ENCODE measurements at places on chromosomes 1 and 21.

DNA sequence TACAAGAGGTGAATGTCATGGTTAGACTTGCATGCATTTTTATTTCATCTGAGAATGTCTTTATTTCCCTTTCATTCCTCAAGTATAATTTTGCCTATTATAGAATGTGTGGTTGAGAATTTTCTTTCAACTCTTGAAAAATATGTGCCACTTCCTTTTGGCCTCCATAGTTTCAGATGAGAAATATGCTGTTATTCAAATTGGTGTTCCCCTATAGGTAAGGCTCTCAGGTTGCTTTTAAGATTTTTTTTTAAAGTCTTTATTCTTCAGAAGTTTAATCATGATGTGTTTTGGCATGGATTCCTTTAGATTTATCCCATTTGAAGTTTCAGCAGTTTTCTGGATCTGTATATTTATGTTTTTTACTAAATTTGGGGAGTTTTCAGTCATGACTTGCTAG is 2.1 kb downstream of the MROH7 start:
- DNase-seq = no peak

DNA sequence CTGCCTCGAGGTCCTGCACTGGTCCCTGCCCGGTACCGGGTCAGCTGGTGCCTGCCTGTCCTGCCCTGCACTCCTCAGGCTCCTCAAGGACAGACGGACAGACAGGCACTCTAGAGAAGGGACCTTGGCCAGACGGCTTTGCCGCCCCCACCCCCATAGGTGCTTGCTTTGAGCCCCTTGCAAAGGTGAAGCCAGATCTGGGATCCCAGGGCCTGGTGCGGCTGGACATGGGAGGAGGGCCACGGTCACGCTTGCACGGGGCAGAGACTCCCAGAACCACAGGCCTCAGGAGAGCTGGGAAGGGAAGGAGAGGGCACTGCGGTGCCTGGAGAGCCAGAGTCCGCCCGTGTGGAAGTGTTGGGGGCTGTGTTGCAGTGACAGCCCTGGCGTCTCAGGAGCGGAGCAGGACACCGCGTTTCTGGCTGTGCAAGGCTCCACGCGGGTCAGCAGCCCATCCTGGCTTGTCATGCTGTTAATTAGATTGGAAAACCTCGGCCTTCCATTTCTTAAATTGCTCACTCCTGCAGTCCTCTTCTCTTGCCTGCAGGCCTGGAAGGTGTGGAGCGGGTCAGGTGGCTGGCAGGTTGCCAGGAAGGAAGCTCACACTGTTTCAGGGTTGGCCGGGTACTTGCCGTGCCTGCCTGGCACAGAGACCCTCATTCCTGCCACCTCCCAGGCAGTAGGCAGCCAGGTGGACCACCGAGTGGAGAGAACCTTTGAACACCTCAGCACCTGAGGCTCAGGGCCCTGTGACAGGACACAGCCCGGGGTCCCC is 16.3 kb downstream of the COL18A1 start:
- DNase-seq = no peak

DNA sequence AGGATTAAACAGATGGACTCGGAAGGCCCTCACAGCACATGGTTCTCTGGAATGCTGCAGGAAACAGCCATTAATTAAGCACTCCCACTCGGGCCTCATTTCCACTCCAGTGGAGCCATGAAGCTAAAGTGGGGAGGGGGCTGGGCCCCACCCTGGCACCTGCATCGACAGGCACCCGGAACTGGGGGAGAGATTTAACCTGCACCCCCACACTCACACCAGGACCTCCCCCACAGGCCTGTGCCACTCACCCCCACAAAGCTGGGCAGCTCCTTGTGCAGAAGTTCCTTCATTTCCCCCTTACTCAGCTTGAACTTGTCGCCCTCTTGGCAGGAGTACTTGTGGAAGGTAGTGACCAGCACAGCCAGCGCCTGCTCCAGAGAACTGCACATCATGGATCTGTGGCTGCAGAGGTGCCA is 2.2 kb downstream of the S100A2 start:
- DNase-seq = no peak

GRCh38 chr1:53482441-53483153 is 23.4 kb downstream of the DMRTB1 start:
- DNase-seq = no peak

- no peak for DNase-seq
These were observed 53.3 kb upstream of the ZC3H11B start for GRCh38 chr1:219666242-219666641.

DNA sequence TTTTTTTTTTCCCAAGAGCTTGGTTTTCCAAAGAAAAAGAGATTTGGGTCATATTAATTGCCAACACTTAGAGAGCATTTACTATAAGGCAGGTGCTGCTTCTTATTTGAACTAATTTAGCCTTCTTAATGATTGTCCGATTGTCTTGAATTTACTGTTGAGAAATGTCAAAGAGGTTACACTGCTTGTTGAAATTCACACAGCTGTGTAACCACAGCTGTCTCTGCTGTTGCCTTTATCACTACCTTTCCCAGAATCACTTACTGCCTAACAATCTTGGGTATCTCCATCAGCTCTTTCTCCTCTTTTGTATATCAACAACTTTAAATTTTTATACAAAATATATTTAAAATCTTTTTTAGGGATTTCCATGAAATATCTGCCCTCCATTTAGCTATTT is 115.6 kb downstream of the UCHL5 start:
- no peak for DNase-seq

DNA sequence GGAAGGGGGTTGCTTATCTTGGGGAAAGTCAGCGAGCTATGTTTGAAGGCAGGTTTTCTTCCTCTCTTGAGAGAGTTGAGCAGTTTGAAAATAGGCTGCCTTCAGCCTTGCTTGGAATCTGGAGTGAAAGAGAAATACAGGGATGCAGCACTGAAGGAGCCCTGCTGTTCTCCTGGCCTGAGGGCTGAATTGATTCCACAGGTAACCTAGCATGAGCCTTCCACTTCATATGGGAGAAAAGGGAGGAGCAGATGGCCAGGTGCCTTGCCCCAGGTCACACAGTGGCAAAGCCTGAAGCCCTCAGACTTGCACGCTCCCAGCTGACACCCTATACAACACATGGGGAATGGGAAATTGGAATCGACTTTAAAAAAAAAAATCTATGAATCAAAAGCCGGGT is 88.0 kb upstream of the WLS start:
- DNase-seq = no peak

DNA sequence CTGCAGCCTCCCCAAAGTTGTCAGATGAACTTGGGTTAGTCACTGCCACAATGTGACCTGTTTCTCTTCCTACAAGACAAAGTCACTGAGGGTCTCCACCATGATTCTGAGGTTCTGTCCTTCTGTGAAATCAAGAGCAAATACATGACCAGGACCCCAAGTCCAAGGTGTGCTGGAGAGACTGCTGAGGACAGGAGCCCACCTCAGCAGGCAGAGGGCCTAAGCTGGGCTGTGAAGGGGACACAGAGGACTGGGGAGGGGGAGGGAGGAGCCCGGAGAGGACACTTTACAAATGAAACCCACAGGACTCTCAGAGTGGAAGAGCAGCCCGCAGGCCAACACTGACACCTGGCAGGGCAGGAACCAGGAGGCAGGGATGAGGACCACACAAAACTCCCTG is 3.3 kb downstream of the PGLYRP3 start:
- DNase-seq = no peak

DNA sequence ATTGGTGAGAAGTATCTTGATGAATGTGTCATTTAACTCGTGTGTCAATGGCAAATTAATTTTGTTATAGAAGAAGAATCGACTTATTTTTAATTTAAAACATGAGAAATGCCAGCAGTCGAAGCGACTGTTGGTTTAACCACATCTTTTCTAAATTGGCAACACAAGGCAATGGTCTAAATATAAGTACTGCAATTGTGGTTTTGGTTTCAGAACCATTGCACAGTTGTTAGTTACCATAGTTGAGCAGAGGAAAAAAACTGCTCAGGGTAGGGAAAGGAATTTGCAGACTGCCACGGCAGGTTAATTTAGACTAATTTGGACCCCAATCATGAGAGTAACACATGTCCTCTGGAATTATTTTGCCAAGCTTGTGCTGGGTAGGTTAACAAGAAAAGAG is 185.6 kb upstream of the RUNX1 start:
- no peak for DNase-seq

DNA sequence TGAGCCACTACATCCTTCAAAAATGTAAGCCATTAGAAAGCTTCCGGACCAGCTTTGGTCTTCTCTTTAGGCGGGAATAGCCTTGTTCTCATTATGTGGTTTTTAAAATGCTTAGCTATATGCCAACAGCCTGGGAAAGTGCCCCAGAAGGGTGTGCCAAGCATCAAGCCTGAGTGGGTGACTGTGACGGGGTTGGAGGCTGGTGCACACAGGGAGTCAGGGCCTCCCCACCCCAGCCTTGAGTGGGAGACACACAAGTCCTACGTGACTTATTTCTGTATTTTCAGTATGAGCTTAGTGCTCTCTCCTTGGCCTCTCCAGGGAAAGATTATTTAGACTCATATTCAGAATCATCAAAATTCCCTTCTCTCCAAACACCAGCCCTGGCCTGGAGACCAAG is 9.8 kb downstream of the UBASH3A start:
- DNase-seq = no peak

- peak; percentile 81 for DNase-seq
These were observed at the start of gene THEMIS2 for GRCh38 chr1:27872059-27872801. THEMIS2 (plus strand) TSS chr1:27872544; CDS start chr1:27872572, 28 bp downstream.

DNA sequence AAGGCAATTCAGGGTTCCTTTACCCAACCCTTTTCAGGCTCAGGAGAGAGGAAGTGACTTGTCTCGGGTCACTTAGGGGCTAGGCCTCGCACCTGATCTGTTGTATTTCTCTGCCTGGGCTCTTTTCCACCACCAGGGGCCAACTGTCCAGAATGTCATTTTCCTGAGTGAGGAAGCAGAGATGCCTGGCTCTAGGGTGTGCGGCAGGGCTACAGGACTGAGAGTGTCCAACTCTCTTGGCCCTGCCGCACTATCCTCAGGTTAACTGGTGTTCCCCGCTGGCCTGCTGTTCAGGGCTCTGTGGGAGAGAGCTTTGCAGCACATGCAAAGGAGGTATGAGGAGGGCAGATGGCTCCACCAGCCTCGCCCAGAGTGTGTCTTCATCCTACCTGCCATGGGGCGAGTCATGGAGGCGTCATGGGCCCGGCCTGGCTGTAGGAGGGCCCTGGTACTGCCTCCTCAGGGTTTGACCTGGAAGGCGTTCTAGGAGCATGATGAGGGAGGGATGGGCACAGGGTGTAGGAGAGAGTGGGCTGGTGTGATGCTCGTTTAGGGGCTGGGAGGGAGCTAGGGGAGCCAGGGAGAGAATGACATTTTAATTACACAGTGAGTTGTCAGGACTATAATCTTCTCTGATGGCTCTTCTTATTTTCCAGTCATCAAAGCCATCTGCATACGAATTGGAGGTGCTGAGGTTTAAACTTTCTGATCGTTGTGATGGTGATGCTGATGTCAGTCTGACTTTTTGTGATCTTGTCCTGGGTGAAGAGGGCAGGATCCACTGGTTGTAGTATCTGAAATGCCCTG is 128.3 kb downstream of the NOS1AP start:
- DNase-seq = no peak

DNA sequence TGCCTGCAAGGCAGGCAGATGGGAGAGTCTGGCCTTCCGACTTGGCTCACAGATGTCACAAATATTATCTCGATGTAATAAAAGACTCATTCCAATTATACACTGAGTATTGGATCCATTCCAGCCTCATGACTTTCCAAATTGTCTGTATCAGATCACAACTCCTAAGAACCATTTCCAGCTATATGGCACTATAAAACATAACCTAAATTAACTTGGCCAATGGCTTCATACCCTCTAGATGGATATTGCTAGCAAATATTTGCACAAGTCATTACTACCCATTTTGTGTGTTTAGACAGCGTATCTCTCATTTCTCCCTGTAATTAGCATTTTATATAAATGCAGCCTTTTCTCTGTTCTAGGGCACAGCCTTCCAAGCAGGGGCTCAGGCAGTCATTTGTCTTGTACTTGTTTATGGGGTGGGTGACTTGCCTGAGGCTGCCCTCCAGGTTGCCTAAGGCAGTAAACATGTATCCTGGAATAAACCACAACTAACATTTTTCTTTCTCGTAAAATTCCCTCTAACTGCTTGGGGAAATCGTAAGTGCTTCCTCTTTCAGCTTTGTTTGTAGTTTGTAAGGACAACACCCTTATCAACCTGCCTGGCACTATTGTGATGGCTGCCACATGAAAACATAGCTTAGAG is 70.6 kb upstream of the KCNJ6 start:
- DNase-seq = no peak

DNA sequence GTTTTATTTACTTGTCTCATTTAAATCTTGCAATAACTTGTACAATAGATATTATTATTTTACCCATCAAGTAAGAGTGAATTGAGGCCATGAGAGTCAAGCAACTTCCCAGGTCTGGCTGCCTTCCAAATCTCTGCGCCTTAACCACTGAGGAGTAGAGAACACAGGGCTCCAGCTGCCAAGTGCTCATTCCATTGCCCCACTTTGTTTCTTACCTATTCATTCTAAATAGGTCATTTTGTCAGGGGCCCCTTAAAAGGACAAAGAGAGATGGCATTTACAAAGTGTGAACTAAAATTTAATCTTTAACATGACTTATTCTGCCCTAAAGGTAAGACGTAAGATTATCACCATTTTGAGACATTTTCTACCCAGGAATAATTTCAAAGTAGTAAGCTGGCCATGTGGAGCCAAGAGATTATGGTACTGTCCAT is 3.5 kb downstream of the PPP1R15B start:
- peak; percentile 25 for DNase-seq

DNA sequence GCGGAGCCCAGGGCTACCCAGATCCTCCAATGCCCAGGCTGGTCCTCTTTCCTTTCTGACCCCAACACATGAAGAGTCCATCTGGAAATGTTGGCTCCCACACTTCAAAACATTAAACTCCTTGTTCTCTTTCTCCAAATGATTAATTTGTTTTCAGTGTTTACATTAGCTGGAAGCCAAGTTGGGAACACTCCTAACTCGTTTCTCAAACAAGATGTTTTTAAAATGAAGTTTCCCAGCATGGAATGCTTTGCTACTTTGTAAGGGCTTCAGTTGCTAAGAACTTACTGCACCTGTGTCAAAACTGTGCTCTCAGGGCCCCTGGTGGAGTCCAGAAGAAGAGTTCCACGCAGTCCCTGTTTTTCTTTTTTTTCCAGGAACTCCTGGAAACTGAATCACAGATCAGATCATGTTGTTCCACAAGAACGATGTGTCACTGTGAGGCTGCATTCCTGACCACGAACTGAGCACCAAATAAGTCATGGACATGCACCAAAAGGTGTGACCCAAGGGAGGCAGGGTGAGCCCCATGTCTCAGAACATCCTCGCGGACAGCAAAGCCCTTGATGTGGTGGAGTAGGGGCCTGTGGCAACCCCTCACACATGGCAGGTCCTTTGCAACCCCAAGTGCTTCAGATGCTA is 257.3 kb downstream of the KCNJ6 start:
- DNase-seq = no peak

- DNase-seq = no peak
These were observed 54.1 kb downstream of the KLHDC7A start for GRCh38 chr1:18534810-18535205.

All from naive thymus-derived CD4-positive, alpha-beta T cell (primary cell).